ENCODE measurements at places on chromosomes 12 and 14.

DNA sequence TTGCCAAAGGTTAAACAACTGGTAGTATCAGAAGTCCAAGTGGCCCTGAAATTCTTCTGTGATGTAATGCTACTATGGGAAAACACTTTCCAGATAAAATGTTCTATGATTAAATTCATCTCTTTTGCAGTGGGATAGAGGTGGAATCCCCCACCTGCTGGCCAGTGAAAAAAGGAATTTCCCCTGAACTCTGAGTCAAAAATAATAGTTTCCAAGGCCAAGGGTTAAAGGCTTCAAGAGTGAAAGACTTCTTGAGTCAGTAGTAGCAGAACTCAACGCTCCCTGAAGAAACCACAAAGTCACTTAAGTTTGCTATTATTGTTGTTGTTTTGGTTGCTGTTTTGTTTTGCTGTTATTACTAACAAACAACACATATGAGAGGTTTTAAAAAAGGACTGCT, 330.8 kb downstream of the SOX5 start:
- no peak for DNase-seq

DNA sequence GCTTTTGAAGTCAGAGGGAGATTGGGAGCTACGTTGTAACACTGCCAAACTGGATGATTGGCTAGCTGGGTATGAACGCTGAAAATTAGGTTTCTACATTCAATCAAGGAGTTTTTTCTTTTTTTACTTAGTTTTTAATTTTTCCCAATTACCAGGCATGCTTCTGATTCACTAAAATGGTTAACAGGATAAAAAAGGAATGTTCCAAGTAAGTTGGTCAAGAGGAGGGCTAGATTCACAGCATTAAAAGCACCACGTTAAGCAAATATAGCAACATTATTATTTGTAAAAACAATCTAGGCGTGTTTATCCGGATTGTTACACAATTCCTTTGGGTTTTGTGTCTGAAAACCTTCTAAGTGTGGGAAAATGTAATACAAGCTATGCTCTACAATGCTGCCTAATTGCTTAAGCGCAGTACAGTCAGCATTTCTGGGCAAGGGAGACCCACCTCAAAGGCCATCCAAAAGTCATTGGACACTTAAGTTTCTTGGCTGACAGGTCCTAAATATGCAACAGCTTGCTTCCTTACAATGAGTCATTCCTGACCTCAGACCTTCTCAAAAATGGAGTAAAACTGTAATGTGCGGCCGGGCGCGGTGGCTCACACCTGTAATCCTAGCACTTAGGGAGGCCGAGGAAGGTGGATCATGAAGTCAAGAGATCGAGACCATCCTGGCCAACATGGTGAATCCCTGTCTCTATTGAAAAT, 1.2 kb downstream of the RPLP0 start:
- DNase-seq, result no peak

- DNase-seq, result no peak
These were observed 24.5 kb upstream of the ARID2 start for GRCh38 chr12:45704968-45705367.

- DNase-seq, result no peak
These were observed 166.6 kb downstream of the KTN1 start for GRCh38 chr14:55746558-55746957.

- DNase-seq, result no peak
These were observed 8.2 kb upstream of the HOXC6 start for GRCh38 chr12:54019924-54020590.

GRCh38 chr14:71365361-71365760, 458.1 kb downstream of the PCNX1 start:
- DNase-seq, result no peak

DNA sequence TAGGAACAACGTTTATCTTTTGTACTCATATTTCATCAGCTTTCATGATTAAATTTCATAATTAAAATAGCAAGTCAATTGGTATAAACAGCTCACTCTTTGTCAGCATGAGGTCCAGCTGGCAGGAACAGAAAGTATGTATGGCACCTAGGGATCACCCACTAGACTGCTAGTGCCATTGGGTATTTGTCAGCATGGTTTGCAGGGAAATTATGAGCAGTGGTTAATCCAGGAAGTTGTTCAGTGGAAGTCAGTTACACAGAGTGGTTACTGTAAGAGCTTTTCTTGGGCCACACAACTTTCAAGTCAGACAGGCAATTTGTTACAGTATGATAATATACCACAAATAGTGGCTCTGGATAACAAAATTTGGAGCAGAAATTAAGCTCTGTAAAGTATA, 340.3 kb upstream of the RGS6 start:
- peak; percentile 8 for DNase-seq

- DNase-seq, result no peak
These were observed 2.2 kb downstream of the SCARB1 start for GRCh38 chr12:124861492-124861891.

GRCh38 chr14:87152693-87153092, 840.3 kb downstream of the GALC start:
- no peak for DNase-seq

- DNase-seq, result no peak
These were observed 66.4 kb downstream of the ATXN2 start for GRCh38 chr12:111532751-111533150.

GRCh38 chr12:106118-106591, 39.6 kb downstream of the IQSEC3 start:
- no peak for DNase-seq

GRCh38 chr12:88230271-88230670, 88.2 kb downstream of the TMTC3 start:
- DNase-seq, result no peak

- peak; percentile 74 for DNase-seq
These were observed 7.7 kb downstream of the DAZAP2 start for GRCh38 chr12:51246254-51246853.

GRCh38 chr14:47269756-47270492, 405.5 kb downstream of the MDGA2 start:
- DNase-seq, result no peak

GRCh38 chr14:77145975-77146740, 4.6 kb upstream of the ZDHHC22 start:
- DNase-seq, result no peak

GRCh38 chr12:116693286-116694227, 44.3 kb downstream of the SPRING1 start:
- no peak for DNase-seq

DNA sequence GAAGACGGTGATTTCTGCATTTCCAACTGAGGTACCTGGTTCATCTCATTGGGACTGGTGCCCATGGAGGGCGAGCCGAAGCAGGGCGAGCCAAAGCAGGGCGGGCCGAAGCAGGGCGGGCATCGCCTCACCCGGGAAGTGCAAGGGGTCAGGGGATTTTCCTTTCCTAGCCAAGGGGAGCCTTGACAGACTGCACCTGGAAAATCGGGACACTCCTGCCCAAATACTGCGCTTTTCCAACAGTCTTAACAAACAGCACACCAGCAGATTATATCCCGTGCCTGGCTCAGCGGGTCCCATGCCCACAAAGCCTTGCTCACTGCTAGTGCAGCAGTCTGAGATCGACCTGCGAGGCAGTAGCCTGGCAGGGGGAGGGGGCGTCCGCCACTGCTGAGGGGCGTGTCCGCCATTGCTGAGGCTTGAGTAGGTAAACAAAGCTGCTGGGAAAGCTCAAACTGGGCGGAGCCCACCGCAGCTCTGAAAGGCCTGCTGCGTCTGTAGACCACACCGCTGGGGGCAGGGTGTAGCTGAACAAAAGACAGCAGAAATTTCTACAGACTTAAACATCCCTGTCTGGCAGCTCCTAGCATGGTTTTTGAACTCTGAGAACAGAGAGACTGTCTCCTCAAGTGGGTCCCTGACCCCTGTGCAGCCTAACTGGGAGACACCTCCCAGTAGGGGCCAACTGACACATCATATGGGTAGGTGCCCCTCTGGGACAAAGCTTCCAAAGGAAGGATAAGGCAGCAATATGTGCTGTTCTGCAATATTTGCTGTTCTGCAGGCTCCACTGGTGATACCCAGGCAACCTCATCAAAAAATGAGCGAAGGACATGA, 77.2 kb downstream of the BAZ1A start:
- DNase-seq, result no peak

- no peak for DNase-seq
These were observed 11.8 kb upstream of the PLEKHG3 start for GRCh38 chr14:64692189-64692985.

DNA sequence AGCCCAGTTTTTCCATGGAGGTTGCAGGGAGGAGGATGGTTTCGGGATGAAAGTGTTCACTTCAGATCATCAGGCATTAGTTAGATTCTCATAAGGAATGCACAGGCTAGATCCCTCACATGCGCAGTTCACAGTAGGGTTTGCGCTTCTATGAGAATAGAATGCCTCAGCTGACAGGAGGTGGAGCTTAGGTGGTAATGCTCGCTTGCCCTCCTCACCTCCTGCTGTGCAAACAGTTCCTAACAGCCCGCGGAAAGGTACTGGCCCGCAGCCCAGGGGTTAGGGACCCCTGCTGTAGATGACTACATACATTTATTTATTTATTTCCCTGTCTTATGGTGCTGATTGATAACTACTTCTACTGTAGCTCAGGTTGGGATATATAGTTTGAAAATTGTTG, 93.2 kb downstream of the FBXO33 start:
- DNase-seq, result no peak

- DNase-seq, result no peak
These were observed 15.3 kb upstream of the CNOT2 start for GRCh38 chr12:70227911-70228310.

DNA sequence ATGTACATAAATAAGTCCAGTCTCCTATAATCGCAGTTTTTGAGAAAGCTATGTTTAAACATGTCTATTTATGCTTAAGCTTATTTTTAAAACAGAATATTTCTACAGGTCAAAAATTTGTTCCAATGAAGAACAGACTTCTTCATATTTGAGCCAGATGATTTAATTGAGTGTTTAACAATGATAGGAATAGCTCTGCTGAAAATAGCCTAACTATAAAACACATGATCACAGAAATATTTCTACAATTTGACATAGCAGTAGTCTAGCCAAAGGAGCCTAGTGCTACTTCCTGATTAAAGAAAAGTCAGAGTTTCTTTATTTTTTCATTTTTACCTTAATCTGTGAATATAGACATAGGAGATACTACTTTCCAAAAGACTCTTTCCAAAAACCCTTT, 29.4 kb downstream of the DCP1B start:
- DNase-seq, result no peak

Data from SIG-M5 (cell line).